Spinal cord (tissue), 10 donors: ENCODE measurements at places on chromosomes 1 and 21. TPM values are rescaled to one million over a fixed set of nuclear protein-coding genes. Genes with fewer than 3 reads are reported as not detected.

The TGFBR3 gene
- total RNA-seq = 47.1 TPM

GRCh38 chr1:231236938-231237337, 4.1 kb upstream of the GNPAT start:
- no peak for DNase-seq
- peaks cover 8% of the 10 kb centered on the region for H3K4me1 ChIP-seq

The ITLN2 gene
- total RNA-seq = 0.20 TPM

The TFF3 gene
- 8.3 TPM for total RNA-seq

DNA sequence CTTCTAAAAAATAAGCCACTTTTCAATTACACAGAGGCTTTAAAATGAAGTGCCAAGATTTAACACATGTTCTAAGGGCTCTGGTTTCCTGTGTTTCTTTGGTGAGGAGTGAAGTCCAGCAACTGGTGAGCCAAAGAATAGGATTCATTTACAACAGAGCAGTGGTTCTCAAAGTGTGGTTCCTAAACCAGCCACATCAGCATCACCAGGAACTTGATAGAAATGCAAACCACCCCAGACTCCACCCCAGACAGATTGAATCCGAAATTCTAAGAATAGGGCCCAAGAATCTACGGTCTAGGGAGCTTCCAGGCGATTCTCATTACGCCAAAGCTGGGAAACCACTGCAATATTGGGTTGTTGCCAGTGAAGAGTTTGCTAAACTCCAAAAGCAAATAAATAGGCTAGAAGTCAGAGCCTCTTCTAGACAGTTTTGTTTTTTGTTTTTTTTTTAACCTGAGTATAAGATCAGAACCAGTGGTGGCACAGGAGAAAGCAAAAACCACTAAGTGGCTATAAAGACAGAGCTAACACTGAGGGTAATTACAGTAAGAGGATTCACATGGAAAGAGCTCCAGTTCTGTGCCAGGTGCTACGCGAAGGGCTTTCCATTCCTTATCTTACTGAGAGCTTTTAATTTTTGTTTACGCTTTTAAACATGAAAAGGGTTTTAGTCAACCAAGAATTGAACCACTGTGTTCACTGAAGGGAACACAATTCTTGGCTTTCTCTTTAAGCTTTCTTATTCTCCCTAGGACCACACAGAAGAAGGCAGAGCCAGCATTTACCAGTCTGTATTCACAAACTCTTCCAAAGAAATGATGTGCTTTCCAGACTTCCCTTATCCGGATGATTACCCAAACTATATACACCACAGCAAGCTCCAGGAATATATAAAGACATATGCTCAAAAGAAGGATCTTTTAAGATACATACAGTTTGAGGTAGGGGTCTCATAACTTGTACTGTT, 42.4 kb upstream of the FMO2 start:
- no peaks in the 10 kb centered on the region for H3K27me3 ChIP-seq
- H3K4me3 ChIP-seq = no peak overlapping the region
- no peaks in the 10 kb centered on the region for H3K36me3 ChIP-seq
- peaks cover 10% of the 10 kb centered on the region for H3K4me1 ChIP-seq
- H3K27ac ChIP-seq = peak overlapping the region; percentile 90

- H3K27ac ChIP-seq = no peak overlapping the region
- no peaks in the 10 kb centered on the region for H3K27me3 ChIP-seq
- no peak for DNase-seq
- H3K4me1 ChIP-seq = peaks cover 13% of the 10 kb centered on the region
- peaks cover 8% of the 10 kb centered on the region for H3K36me3 ChIP-seq
Observed at GRCh38 chr21:45443595-45444181, 38.7 kb downstream of the COL18A1 start.

The ANGPTL3 gene
- total RNA-seq = not detected

DNA sequence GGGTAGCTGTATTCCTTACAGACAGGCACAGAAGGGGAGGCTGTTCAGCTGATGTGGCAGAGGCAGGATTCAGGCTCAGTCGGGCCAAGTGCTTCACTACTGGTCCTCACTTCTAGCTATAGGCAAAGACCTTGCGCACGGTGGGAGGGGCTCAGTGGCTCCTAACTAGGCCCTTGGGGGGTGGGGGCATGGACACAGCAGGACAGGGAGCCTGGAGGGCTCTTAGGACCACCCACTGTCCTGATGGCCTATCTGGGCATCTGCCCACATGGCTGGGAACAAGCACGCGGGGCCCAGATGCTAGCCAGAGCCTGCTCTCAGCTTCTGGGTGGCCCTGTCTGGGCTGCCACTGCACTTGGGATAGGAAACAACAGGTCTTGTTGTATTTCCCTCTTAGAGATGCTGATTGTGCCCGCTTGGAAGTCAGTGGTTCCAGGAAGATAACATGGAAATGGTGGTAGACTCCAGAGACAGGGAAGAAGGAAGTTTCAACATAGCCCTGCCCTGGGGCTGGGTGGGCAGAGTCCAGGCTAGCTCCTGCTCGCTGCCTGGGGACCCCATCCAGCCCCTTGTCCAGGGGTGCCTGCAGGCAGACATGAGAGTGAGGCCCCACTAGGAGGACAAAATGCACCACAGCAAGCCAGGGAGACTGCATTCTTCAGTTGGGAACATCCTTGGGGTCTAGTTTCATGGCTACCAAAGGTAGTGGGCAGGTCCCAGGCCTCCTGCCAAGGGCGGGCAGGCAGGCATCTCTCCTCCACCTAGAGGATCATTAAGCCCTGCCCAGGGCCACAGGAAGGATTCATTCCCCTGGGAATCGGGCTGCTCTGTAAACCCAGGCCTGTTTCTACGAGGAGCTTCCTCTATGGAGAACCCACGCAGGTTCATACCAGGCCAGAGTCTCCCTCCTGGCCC, 102.5 kb downstream of the BCAR3 start:
- no peaks in the 10 kb centered on the region for H3K27me3 ChIP-seq
- H3K36me3 ChIP-seq = peaks cover 34% of the 10 kb centered on the region
- no peak for DNase-seq
- H3K27ac ChIP-seq = no peak overlapping the region

GRCh38 chr1:212450331-212450881, 17.7 kb downstream of the NENF start:
- H3K36me3 ChIP-seq = peaks cover 14% of the 10 kb centered on the region
- no peak overlapping the region for H3K27ac ChIP-seq
- DNase-seq = peak; percentile 72
- H3K27me3 ChIP-seq = no peaks in the 10 kb centered on the region
- peaks cover 26% of the 10 kb centered on the region for H3K4me1 ChIP-seq

DNA sequence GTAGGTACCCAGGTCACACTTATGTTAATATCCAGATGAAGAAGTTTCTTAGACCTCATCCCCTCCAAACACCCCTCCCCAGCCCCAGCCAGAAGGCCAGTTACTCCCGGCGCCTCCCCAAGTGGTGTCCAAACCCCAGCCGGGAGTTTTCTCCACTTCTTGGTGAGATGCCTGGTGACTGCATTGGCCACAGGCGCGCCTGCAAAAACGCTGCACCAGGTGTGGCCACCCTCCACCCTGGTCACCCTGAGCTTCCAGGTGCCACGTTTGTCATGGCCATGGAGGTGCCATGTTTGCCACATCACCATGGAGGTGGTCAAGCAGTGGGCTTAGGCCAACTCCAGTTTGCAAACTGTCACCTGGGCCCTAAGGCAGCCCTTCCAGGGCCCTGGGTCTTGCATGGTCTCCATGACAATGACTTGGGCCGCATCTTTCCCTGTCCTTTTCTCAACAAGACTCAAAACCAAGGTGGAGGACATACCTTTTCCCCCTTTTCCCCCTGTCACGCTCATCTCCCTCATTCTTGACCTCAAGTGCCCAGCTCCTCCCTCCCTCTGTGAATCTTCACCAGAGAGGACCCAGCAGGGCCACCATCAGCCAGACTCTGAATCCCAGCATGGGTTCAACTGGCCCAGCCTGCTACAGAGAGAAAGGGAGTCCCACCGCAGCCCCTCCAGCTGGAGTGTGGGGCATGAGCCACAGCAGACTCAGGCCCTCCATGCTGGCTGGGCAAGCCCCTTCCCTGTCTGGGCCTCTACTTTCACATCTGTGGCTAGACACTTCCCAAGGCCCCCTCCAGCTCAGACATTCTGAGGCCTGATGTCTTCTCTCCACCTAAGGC, 125.9 kb upstream of the ZBTB40 start:
- H3K36me3 ChIP-seq = no peaks in the 10 kb centered on the region
- DNase-seq = no peak
- peaks cover 29% of the 10 kb centered on the region for H3K4me1 ChIP-seq
- H3K4me3 ChIP-seq = no peak overlapping the region

DNA sequence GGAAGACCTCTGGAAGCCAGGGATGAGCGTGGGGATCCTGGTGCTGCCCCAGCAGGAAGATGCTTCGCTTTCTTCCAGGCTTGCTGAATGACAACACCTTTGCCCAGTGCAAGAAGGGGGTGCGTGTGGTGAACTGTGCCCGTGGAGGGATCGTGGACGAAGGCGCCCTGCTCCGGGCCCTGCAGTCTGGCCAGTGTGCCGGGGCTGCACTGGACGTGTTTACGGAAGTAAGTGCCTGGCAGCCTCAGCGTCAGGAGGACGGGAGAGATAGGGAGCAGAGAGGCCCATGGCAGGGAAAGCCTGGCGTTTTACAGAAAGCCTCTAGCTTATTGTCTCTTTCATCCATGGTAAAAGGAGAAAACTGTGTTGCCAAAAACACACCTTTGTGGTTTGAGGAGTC, 23.5 kb downstream of the PHGDH start:
- H3K36me3 ChIP-seq = peaks cover 46% of the 10 kb centered on the region
- H3K4me1 ChIP-seq = peaks cover 53% of the 10 kb centered on the region
- H3K4me3 ChIP-seq = no peak overlapping the region
- H3K27ac ChIP-seq = no peak overlapping the region
- H3K27me3 ChIP-seq = no peaks in the 10 kb centered on the region

The PLPPR4 gene
- 13.1 TPM for total RNA-seq

The FH gene
- total RNA-seq = 54.7 TPM

- H3K36me3 ChIP-seq = no peaks in the 10 kb centered on the region
- no peak for DNase-seq
- no peak overlapping the region for H3K4me3 ChIP-seq
Observed at GRCh38 chr1:32273391-32274208, 18.3 kb upstream of the HDAC1 start.

The HPCAL4 gene
- 68.6 TPM for total RNA-seq

- peaks cover 3% of the 10 kb centered on the region for H3K4me1 ChIP-seq
- no peak overlapping the region for H3K4me3 ChIP-seq
- no peaks in the 10 kb centered on the region for H3K36me3 ChIP-seq
Observed at GRCh38 chr21:30408782-30409494, 13.1 kb downstream of the KRTAP13-1 start.

The PUM1 gene
- total RNA-seq = 65.1 TPM

GRCh38 chr1:93076268-93076667, 2.8 kb upstream of the MTF2 start:
- no peaks in the 10 kb centered on the region for H3K4me1 ChIP-seq
- no peak overlapping the region for H3K27ac ChIP-seq
- no peaks in the 10 kb centered on the region for H3K27me3 ChIP-seq

- H3K27me3 ChIP-seq = no peaks in the 10 kb centered on the region
- no peak overlapping the region for H3K4me3 ChIP-seq
- no peak for DNase-seq
- peaks cover 42% of the 10 kb centered on the region for H3K36me3 ChIP-seq
Observed at GRCh38 chr1:19654386-19654785, 10.3 kb downstream of the NBL1 start.

DNA sequence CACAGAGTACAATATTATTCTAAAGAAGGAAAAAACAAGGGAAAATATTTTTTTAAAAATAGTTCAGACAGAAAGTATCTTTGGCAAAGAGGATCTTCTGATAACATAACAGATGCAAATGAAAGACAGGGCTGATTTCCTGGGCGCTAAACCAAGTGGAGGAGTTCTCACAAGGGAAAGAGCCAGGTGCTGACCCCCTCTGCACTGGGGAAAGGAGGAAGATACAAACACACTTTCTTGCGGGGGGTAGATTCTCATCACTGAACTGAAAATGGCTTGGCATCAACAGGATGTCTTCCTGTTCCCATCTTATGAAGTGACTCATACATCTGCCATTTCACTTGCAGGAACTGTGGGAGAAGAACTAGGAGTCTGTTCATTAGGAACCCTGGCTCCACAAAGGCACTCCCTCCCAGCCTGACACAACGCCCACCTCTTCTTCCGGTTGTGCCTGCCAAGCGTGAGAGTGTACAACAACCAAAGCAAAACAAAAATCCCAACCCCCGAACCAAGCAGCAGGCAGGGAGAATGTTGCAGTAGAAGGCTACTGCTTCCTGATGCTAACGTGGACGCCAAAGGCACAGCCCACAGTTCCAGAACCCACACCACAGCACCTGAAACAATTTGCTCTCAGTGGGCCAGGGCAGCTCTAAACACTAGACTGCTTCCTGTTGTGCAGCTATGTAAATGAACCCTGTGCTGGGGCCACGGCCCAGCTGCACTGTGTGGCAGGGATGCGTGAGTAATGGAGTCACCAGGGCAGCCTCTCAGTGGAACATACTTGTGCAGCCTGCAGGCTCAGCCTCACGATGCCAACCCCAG, 51.0 kb downstream of the GADD45A start:
- H3K27me3 ChIP-seq = no peaks in the 10 kb centered on the region
- peak overlapping the region; percentile 70 for H3K27ac ChIP-seq
- peaks cover 18% of the 10 kb centered on the region for H3K4me1 ChIP-seq
- no peaks in the 10 kb centered on the region for H3K36me3 ChIP-seq
- peak; percentile 82 for DNase-seq

DNA sequence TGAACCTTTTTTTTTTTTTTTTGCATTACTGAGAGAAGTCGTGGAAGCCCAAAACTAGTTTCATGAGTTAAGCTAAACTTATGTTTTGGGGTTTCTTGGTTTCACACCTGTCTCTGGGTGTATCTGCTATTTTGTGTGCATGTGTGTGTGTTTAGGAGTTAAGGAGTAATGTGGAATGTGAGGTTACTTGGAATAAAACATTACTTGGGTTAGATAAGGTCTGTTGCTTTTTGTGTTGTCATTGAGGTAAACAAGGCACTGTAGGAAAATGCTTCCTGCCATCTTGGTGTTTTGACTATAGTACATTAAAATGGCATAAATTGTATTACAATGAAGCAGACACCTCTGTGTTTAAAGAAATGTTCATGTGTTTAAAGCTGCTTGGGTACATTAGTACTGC, 2.9 kb downstream of the TENT5C start:
- H3K27me3 ChIP-seq = peaks cover 27% of the 10 kb centered on the region
- H3K4me1 ChIP-seq = peaks cover 19% of the 10 kb centered on the region
- no peak for DNase-seq
- no peak overlapping the region for H3K27ac ChIP-seq
- H3K36me3 ChIP-seq = no peaks in the 10 kb centered on the region
- no peak overlapping the region for H3K4me3 ChIP-seq

- H3K4me3 ChIP-seq = no peak overlapping the region
- H3K27ac ChIP-seq = no peak overlapping the region
Observed at GRCh38 chr1:160083968-160084770, 2.8 kb downstream of the KCNJ9 start.

The ICOSLG gene
- 1.5 TPM for total RNA-seq
